ENCODE measurements at places on chromosomes 5 and 9. TPM values are rescaled to one million over a fixed set of nuclear protein-coding genes. Genes with fewer than 3 reads are reported as not detected.

DNA sequence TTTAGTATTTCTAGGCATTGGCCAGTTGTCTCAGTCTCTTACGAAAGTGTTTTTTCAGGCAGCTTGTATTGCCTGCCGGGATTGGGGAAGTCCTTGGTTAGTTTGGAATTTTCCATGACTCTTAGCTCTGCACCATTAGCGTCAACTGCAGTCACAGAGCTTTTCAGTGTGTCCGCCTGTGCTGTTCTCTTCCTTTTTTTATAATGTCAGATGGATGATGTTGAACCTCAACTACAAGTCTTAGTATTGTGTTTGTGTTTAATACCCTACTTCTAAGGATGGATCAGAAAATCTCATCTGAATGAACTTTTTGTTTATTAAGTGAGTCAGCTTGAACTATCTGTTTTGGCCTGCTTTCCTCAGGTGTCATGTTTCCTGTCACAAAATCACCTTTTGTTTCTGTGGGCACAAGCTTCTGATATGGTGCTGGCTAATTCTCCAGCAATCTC lies 33.1 kb downstream of the ATP6V0E1 start:
- no peak for DNase-seq

- no peak for DNase-seq
These were observed 46.6 kb upstream of the NPR3 start for GRCh38 chr5:32664523-32664922.

- DNase-seq, result no peak
These were observed 195.8 kb upstream of the KLF4 start for GRCh38 chr9:107685376-107685775.

DNA sequence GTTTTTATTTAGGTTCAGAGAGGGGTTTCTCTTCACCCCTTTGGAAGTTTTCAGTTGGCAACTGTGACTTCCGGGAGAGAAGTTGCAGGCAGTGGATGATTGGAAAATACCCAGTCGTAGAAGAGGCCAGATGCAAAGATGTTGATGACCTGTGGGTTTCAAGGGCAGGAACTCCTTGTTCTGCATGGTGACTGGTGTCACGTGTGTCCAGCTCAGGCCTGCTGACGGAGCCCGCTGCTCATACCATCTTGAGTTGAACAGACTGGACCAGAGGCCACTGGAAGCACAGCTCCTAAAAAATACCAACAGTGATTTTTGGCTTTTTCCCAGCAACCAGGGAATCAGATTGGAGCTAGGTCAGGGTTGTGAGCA lies 243.9 kb upstream of the KLF4 start:
- no peak for DNase-seq

GRCh38 chr5:10507575-10508096 lies 56.2 kb upstream of the ANKRD33B start:
- DNase-seq, result peak; percentile 39

- no peak for DNase-seq
These were observed 20.5 kb upstream of the HEXB start for GRCh38 chr5:74664551-74664950.

Gene CLIC3
- 6.2 TPM for polyA plus RNA-seq

Gene FBP2
- 1.1 TPM for polyA plus RNA-seq

Gene PCDHA2
- 0.07 TPM for polyA plus RNA-seq

Gene TMEM215
- polyA plus RNA-seq, result not detected

Gene AJM1
- polyA plus RNA-seq, result 1.1 TPM

GRCh38 chr5:176388003-176388443 lies 375 bp downstream of the NOP16 start:
- DNase-seq, result peak; percentile 51

DNA sequence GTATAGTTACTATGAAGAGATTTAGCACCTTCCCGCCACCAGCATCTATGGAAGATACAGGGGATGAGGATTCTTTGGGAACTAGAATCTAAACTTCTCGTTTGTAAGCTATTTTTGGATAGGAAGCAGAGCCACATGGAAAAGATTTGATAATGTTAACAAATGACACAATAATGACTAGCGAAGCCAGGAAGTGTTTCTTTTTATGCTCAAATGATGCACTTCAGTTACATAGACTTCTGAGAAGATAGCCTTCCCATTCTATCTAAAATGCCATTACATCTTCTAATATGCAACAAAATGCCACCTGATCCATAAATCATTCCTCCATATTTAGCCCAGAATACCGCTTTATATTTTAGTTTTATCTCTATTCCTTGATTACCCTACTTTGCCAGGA lies 17.0 kb upstream of the TNC start:
- no peak for DNase-seq

Gene HMCN2
- polyA plus RNA-seq, result 10.6 TPM

GRCh38 chr5:45893309-45893708 lies 197.1 kb upstream of the HCN1 start:
- no peak for DNase-seq

GRCh38 chr9:10339152-10339551 lies 273.6 kb downstream of the PTPRD start:
- no peak for DNase-seq

DNA sequence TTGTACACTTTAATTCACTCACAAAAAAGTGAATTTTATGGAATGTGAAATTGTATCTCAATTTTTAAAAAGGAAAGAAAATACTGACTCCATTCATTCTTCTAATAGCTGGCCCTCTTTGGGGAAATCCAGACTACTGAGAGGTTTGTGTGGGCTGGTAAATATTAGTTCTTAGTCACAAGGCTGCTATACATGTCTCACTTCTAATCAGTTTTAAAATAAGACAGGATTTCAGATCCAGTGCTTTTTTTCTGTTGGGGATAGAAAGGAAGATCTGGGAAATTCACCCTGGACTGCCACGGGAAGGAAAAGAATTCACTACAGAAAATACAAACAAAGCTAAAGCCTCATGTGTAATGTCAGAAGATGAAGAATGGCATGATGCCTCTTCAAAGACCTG lies 32.7 kb upstream of the ADAMTSL1 start:
- no peak for DNase-seq

Gene ANKRD18B
- 0.13 TPM for polyA plus RNA-seq

- DNase-seq, result no peak
These were observed 145.6 kb downstream of the FBXL7 start for GRCh38 chr5:15645381-15646160.

Gene OLFML2A
- 0.27 TPM for polyA plus RNA-seq

- DNase-seq, result no peak
These were observed 136.5 kb downstream of the SV2C start for GRCh38 chr5:76219636-76220035.

Gene ANKS6
- polyA plus RNA-seq, result 20.1 TPM

GRCh38 chr9:89902450-89903140 lies 297.8 kb downstream of the GADD45G start:
- DNase-seq, result no peak

DNA sequence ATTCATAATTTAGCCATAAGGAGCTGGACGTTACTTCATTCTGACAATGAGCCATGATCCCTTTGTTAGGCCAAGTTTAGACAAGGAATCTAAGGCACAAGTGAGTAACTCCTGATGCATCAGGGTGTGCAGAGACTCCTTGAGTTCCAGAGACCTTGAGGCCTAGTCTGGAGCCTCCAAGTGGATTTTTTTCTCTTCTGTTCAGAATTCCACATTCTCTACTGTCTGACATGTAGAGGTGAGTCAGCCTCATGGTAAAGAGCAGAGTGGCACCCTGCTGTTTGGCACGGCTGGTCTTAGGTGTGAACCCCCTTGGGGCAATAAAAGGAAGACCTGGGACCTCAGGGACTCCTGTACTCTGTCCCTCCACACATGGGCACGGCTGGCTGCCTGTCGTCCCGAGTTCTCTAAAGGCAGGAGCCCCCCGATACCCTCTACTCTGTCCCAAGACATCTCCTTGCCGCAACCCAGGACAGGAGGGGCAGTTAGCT lies 22.0 kb upstream of the TGFBI start:
- no peak for DNase-seq

Gene HMMR
- polyA plus RNA-seq, result 22.5 TPM

Gene QRFP
- polyA plus RNA-seq, result not detected

Gene STPG3
- polyA plus RNA-seq, result not detected

- DNase-seq, result no peak
These were observed 6.9 kb downstream of the CCL19 start for GRCh38 chr9:34684145-34684544.

DNA sequence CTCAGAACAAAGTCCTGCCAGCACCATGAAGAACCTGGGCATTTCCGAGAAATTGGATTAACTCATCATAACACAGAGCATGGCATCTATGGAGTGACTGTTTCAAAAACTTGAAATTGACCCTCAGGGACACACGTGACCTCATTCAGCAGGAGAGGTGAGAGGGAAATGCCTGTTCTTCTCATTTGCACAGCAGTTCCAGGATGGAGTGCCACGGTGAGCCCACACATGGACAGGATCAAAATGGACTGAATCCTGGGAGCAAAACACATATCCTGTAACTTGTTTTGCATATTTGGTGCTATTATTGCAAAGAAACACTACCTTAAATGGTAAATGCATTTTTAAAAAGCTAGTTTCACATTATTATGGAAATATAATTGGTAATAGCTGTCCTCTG lies 256.1 kb upstream of the IRX2 start:
- no peak for DNase-seq

GRCh38 chr9:127318651-127319167 lies 54.1 kb downstream of the GARNL3 start:
- DNase-seq, result no peak

- DNase-seq, result no peak
These were observed 144.4 kb downstream of the BNC2 start for GRCh38 chr9:16726029-16726428.

- DNase-seq, result peak; percentile 98
These were observed 96.2 kb downstream of the RXRA start for GRCh38 chr9:134422301-134423090.

DNA sequence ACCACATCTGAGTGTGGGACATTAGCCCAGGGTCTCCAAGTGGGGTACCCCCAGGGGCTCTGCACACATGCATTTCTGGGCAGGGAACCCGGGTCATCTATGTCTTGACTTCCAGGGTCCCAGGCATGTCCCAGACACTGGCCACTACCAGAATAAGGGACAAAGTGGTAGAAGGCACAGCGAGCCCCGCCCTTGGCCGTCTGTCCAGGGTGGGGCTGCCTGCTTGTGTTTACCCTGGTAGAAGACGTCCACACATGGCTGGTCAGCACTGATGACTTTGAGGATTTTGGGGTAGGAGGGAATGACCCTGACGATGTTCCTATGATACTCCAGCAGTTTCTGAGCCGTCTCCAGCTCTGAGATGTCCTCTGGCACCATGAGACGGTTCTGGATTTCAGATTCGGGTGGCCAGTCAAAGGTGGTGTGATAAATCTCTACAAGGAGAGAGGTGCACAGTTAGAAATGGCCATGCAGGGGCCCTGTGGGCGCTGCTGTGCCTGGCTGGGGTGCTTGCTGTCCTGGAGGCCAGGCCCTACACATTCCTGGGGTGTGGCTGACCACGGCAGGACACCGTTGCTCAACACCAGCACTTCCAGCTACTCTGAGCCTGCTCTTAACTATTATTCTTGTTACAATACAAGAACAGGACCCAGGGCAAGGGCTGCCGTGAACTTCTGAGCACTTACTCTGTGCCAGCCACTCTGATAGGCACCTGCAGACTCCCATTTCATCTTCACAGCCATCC lies 51.3 kb downstream of the AK8 start:
- no peak for DNase-seq

Gene PNPLA7
- polyA plus RNA-seq, result 3.1 TPM

All from small intestine (tissue), 16 donors.